Activated T-helper 17 cell treated with anti-CD3 and anti-CD28 coated beads, Interleukin-2, amount 50 U/mL, for 72 hours (primary cell): ENCODE measurements at places on chromosomes 1 and 21.
A peak's percentile ranks its signal among the peaks of the same experiment; 100 is the strongest.

DNA sequence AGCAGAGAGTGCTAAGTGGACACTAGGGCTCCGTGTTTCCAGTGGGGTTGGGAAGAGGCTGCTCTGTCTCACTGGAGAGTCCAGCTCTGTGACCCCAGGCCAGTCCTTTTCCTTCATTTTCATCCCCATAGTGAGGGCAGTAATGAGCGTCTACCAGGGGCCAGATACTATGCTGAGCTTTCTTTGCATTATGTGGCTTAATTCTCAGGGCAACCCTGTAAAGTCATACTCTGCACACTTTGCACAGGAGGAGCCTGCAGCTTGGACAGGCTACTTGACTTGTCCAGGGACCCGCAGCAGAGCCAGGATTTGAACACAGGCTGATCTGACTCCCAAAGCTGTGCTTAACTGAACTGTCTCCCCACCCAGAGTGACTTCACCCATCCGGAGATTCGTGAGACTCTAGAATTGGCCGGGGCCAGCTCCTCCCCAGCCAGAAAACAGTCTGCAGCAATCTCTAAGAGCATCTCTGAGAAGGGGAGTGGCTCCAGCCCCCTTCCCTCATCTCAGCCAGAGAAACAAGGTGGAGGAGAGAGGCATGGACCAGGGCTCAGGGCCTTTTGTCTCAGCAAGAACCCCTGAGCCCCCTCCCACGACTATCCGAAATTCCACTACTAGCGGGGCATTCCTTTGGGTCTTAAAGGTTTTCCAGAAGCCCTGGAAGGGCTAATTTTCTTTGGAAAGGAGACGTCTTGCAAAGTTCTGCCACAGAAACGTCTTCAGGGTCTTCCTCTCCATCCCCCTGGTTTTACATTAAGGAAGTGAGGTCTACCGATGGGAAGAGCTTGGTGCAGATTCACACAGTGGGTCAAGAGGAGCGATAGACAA, 866 bp upstream of the FNDC5 start:
- ATAC-seq = no peak

- no peak for ATAC-seq
Observed at GRCh38 chr1:47469910-47470309, 32.1 kb downstream of the FOXD2 start.

- peak; percentile 86 for ATAC-seq
Observed at GRCh38 chr1:217630711-217631591, at the start of the genes GPATCH2 and SPATA17. Gene GPATCH2 (minus strand): TSS chr1:217631090. CDS start chr1:217630971, 119 bp downstream. Gene SPATA17 (plus strand): TSS chr1:217631344. CDS start chr1:217631379, 35 bp downstream.

DNA sequence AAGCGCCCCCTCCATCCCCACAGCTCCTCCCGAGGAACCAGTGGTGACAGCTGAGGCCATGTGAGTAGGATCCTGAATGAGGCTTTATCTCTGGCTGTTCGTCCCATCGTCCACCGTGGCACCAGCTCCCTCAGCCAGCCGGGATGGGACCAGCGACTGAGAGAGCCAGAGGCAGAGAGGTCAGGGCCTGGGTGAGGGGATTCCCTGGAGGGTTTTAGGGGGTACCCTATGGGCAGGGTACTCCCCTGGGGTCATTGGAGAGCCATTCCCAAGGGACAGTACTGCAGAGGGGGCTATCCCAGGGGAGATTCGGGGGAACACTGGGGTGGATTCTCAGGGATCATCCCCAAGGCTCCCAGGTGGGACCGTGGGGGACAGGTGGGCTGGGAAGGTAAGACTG, 2.4 kb downstream of the TMEM125 start:
- ATAC-seq = no peak

DNA sequence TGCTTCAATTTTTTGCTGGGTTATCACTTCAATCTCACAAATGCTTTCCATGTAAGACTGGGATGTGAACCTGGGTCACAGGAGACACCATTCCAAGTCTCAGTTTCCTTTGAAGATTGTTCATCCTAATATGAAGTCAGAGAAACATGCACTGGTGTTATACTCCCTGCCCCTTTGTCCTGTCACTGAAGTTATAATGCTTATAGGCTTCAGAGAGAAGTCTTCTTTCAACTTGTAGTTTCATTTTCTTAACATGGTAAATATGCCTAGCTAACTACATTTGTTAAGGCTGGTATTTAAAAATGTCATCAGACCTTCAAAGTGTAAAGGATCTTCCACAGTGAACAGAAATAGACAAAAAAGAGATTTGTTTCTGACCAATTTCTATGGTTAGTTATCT, 1195.9 kb downstream of the MRPL39 start:
- no peak for ATAC-seq

GRCh38 chr1:53385276-53386225, 57.7 kb upstream of the LRP8 start:
- no peak for ATAC-seq

DNA sequence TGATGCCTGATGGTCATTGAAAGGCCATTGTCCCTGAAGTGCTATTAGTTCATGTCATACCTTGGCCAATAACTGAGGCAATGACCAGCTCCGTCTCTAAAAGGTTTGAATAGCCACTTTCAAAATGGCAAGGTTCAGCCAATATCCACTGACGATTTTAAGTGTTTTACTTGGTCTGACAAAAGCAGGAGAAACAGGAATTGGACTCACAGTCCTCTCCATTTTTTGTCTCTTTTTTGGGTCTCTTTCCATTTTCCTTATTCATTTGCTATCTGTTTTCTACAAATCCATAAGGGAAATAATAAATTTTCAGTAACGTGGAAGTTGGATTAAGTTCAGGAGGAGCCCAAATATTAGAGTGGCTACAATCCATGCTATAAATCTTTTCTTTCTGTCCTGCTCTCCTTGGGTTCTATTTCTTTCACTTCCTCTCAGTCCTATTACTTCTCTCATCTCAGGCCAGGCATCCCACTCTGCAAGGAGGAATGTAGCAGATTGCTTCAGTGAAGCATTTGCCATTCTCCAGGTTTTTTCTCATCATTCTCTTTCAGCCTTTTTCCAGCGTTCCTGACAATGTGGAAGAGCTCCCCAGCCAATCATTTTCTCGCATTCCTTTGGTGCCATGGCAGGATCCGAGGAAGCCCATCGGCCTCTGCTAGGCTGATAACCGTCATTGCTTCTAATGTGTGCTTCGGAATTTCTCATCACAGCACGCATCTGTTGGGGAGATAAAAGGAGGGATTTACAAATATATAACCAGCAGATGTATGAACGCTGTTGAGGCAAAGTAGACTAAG, 414.5 kb downstream of the ADGRL2 start:
- ATAC-seq = no peak

- ATAC-seq = no peak
Observed at GRCh38 chr1:26950602-26951001, 9.7 kb downstream of the KDF1 start.

- ATAC-seq = no peak
Observed at GRCh38 chr1:152543820-152544219, 22.8 kb downstream of the LCE3E start.

DNA sequence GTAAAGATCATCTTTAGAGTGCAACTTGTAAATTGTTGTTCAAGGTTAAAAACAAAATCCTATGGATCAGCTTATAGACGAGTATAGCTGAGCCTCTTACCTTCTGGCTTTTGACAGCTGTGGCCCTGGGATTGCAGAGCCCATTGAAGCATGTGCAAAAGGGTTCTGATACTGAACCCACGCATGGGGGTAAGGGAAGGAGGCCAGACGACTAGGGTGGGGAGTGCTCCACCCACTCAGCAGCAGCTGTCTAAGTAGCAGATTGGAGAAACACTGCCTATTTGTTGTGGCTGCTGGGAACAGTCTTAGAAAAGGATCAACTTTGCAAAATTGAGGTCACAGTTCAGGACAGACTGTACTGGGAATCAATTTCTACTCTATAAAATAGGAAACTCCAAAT, 16.1 kb downstream of the CD101 start:
- no peak for ATAC-seq

DNA sequence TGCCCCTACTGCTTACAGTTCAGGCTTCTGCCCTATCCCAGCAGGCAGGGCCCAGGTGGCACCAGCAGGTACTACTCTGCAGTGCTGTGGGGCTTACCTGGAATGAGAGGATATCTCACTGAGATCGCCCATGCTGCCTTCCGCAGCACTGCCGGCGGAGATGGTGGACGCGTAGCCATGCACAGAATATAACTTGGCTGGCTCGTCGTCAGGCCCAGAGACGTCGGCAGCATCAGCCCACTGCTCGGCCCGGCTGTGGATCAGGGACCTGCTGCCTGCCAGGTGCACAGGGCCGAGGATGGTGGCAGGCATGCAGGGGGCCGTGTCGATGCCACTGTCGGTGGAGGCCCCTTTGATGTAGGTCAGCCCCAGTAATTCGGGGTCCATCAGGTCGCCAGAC, 190.9 kb downstream of the SIPA1L2 start:
- no peak for ATAC-seq

GRCh38 chr1:65163201-65163805, 15.3 kb downstream of the AK4 start:
- ATAC-seq = no peak

DNA sequence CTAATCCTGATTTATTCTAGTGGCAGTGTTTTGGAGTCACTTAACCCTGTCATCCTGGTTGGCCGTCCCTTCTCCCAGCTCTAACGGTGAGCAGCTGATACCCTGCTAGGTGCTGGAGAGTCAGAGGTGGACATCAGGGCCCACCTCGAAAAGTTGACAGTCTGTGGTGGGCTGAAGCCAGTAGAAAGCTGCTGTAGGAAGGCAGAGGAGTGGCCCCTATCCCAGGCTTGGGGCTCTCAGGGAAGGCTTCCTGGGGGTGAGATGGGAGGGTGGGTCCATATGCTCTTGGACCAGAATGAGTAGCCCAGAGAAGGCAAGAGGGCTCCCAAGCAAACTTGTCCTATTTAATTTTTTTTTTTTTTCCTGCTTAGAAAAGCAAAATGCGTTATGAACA, 475 bp upstream of the RPL5 start:
- ATAC-seq = no peak

DNA sequence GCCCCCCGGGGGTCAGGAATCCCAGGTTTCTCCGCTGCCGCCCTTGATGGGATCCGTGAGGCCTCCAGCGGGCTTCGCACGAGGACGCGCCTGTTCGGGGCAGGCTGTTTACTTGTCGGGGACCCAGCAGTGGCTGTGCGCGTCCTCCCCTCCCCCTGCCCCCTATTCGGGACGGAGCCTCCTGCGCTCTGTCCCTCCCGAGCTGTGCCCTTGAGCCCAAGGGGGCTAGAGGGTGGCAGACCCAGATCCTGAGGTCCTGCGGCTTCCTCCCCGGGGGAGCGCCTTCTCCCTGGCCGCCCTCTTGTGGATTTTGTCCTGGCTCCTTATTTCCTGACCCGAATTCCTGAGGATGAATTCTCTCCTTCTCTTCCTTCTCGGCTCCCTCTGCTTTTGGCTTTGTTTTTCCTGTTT, 38.4 kb downstream of the PIK3CD start:
- ATAC-seq = no peak

- ATAC-seq = no peak
Observed at GRCh38 chr1:184329962-184330868, 56.6 kb upstream of the C1orf21 start.

DNA sequence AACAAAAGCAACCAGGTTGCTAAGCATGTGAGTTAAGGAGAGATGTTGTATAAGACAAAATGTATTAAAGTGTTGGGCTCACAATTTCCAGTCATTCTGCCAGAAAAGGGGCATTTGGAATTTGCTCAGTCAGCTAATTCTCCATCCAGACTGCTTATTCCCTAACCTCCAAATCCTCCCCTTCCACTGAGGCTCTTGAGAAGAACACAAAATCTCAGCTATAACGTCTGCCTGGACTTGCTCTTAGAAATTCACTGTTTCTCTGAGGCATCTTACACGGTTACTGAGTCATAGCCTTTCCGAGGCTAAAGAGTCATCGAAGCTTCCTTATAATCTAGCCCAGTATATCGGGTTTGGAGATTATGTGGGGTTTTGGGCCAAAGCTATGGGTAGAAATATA, 548.2 kb upstream of the ADGRL4 start:
- ATAC-seq = no peak

DNA sequence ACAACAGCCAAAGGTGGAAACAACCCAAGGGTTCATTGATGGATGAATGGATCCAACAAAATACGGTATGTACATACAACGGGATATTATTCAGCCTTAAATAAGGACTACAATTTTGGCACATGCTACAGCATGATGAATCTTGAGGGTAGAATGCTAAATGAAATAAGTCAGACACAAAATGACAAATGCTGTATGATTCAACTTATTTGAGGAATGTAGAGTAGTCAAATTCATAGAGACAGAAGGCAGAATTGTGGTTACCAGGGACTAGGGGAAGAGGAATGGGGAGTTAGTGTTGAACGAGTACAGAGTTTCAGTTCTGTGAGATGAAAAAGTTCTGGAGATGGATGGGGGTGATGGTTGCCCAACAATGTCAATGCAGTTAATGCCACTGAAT, 118.0 kb upstream of the PAXBP1 start:
- peak; percentile 45 for ATAC-seq

GRCh38 chr1:38474738-38475623, 384.6 kb downstream of the RRAGC start:
- no peak for ATAC-seq

- ATAC-seq = peak; percentile 63
Observed at GRCh38 chr1:47388891-47389238, 27.2 kb upstream of the FOXE3 start.

DNA sequence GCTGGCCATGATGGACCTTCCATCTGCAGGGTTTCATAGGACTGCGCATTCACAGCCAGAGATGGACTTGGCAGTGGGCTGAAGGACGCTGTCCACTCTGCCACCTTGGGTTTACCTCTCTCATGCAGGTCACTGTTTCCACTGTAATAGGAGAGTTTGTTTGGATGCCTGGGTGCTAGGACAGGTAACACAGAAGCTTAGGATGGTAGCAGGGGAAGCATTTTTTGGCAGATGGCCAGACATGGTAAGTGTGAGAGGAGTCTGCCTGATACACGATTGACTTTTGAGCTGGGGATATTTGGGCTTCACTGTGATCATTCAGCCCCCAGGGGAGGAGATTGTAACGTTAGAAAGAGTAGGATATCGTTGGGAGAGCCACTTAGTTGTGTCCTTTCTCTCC, 11.8 kb downstream of the PSEN2 start:
- no peak for ATAC-seq

- no peak for ATAC-seq
Observed at GRCh38 chr1:204335533-204335932, 24.2 kb downstream of the PLEKHA6 start.

DNA sequence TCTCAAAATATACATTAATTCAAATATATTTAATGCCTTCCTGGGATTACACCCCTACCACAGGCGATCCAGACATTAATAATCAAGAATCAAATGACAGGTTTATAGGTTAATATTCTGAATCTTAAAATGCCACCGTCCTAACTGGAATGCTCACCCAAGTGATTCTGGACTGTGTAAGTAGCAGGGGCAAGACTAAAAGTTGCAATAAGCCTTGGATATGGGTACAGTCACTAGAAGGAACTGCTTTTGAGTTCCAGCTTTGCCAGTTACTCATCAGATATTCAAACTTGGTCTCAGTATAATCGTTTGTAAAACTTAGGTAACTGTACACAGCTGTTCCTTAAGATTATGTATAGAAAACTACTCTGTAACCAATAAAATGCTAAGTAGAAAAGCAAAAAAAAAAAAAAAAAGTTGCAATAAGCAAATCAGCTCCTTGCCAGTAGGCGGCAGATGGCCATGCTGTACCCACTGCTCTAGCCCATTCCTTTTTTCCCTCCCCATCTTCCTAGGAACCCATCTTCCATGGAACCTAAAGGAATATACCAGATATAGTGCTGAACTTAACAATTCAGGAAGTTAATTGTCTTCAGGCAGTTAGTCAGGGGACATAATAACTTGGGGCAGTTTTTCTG, 10.5 kb downstream of the RO60 start:
- ATAC-seq = no peak
